ENCODE measurements at places on chromosomes 3 and 15. TPM values are rescaled to one million over a fixed set of nuclear protein-coding genes. Genes with fewer than 3 reads are reported as not detected.

REC114 gene
- total RNA-seq = not detected

- DNase-seq = no peak
Observed at GRCh38 chr3:99442599-99442998, 195.8 kb upstream of the COL8A1 start.

- no peak for DNase-seq
Observed at GRCh38 chr3:156661155-156661554, 13.2 kb upstream of the TIPARP start.

GRCh38 chr3:108085370-108085769 is 5.5 kb downstream of the CD47 start:
- DNase-seq = no peak

DNA sequence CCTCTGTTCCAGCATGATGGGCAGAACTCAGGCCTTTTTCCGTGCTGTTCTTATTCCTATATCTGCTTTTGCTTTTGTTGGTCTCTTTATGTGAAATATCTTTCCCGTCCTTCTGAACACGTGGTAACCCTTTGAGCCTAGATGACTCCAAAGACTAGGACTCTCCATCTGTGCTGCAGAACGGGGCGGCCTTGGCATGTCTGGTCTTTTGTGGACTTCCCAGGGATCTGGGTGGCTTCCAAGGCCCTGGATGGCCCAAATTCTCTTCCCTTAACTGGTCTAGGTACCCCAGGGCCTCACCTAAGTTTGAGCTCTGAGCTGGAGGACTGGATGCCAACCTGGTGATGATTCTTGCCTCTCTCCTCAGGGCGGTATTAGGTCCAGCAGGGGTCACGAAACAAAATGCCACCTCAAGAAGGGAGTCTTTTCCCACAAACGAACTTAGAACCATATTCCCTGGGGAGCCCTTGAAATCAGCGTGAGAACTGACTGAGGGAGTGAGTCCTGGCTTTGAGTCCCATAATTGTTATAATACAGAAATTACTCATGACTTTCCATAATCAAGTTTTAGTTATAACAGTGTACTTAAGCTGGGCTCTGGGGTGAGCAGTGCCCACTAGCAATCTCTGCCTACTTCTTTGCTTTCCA is 13.8 kb downstream of the TLNRD1 start:
- DNase-seq = no peak

SLCO2A1 gene
- total RNA-seq = 0.78 TPM

DNA sequence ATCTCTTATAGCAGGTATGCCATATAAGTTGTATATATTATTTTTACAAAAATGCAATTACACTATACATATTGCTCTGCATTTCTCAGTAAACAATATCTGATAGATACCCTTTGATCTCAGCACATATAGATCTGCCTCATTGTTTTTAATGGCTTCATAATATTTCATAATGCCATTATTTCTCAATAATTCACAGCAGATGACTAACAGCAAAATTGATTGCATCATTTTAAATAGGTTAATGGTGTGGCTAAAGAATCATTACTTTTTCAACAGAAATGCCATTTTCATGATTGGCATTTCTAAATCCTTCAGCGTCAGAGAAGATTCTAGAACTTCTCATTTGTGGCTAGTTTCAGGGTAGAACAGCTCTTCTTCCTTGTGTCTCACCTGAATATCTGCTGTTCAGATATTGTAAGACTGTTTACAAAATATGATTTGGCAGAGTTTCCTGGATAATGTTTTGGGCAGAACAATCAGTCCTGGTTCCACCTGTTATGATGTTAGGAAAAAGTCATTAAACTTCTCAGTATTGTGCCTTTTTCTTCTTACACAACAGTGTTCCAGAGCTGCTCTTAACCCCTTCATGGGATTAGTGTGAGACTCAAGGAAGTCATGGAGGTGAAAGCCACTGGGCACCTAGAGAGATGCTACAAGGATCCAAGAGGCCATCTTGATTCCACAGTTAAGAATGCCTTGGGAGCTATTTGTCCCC is 397.6 kb upstream of the THBS1 start:
- no peak for DNase-seq

GRCh38 chr15:51751697-51752683 is 593 bp downstream of the TMOD2 start:
- DNase-seq = peak; percentile 24

GRCh38 chr3:49648354-49649019 is 25.7 kb upstream of the APEH start:
- no peak for DNase-seq

- no peak for DNase-seq
Observed at GRCh38 chr3:179027326-179027900, 44.2 kb downstream of the ZMAT3 start.

GRCh38 chr3:149604125-149604875 is 53.5 kb downstream of the WWTR1 start:
- no peak for DNase-seq

SATB1 gene
- total RNA-seq = 166 TPM

SEMA3B gene
- 2.3 TPM for total RNA-seq

DNA sequence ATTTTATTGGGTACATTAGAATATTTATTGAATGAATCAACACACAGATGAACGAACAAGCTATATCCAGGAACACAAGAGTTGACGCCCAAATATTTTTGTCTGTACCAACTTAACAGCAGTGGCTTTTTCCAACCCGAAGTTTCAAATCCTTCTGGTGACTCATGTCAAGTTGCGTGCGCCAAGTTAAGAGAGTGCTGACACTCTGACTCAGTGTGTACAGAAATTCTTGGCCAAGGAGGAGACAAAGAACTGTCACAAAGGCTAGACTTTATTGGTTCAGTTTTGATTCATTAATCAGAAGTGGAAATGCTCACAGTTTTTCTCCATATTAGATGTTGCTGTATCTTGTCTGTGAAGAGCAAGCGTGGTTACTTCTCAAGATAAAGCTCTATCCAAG is 59.6 kb upstream of the TSC22D2 start:
- peak; percentile 7 for DNase-seq

ASB7 gene
- total RNA-seq = 21.5 TPM

GRCh38 chr3:2526926-2527325 is 428.3 kb downstream of the CNTN4 start:
- DNase-seq = no peak

- DNase-seq = no peak
Observed at GRCh38 chr15:73851689-73852088, 21.7 kb upstream of the TBC1D21 start.

GRCh38 chr3:52345521-52346109 is 29.5 kb downstream of the DNAH1 start:
- no peak for DNase-seq

DNA sequence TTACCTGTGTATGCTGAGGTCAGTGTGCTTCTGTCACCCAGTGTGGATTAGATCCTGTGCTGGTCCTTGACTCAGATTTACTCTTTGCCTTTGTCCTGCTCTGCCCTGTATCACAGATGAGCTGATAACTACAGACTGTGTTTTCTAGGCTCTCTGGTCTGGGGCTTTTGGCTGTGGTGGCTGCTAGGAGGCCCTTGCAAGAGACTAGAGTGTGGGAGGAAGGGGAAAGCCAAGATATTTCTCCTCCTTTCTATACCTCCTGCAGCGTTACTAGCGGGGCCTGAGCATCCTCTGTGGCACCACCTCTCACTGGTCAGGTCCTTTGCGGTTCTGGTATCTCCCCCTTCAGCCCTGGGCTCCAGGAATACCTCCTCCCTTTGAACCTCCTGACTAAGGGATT is 282.3 kb upstream of the TBC1D5 start:
- DNase-seq = no peak

DNA sequence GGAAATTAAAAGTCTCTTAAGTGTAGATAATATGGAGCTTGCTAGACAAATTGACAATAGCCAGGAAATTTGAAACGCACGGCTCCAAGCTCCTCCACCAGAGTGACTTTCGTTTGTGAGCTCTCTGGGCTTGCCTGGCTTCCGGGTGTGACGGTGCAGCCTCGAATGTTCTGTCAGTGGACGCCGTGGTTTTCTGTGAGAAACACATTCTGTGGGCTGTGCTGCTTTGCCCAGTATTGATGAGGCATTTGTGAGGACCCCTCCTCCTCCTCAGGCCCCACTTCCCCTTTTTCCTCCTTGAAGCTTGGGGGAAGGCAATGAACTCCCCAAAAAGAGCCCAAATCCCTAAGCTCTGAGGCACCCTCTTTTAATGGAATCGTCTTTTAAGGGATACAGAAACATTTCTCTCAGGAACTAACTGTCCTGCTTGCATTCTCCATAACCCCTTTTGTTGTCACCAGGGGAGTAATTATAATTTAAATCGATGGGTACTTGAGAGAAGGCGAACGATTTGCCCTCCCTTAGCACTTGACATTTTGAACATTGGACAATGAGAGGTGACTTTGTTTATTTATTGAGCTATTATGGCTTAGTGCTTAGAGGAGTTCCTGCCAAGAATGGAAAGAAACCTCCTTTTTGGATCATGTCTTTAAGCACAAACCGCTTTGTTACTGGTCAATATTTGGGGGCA is 40.8 kb downstream of the POLR2M start:
- no peak for DNase-seq

DNA sequence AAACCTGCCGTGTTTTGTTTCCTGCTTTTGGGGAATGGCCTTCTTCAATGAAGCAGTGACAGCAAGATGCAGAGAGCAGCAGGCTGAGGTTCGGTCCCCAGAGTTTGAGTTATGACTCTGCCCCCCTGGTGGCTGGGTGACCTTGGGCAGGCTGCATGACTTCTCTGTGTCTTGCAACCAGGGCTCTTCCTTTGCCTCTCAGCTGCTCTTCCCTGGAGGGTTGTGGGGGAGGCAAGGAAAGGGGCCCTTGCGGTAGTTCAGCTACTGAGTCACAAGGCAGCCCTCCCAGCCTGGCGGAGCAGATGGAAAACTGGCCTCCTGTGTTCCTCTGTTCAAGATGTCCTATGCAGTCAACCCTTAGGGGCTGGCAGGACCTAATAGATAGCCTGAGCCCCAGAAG is 17.1 kb downstream of the CTXND1 start:
- DNase-seq = no peak

- no peak for DNase-seq
Observed at GRCh38 chr15:66721501-66721937, 19.5 kb downstream of the SMAD6 start.

GRCh38 chr15:91049378-91050127 is 27.2 kb upstream of the VPS33B start:
- peak; percentile 66 for DNase-seq

DNA sequence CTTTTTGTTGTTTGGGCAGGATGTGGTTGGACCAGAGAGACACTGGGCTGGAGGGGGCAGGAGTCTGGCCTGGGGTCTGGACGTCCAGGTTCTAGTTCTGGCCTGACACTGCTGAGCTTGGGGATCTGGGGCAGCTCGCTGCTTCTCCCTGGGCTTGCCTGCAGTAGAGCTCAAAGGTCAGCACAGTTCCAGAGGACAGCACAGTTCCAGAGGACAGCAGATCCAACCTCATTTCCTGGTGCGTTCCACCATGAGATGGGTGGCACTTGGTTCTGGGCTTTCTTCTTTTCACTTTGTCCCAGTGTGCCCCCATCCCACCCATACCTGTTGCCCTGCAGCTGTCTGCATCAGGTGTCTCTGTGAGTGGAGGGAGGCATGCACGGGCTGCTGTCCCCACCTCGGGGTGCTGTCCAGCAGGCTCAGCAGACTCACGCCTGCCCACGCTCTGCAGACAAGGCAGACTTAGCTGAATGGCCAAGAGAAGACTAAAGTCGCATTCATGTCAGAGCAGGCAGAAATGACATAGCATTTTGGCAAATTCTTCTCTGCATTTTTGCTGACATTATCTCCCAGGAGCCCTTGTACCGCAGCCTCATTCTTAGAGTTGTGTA is 16.7 kb downstream of the CACNA2D3 start:
- DNase-seq = no peak

DNA sequence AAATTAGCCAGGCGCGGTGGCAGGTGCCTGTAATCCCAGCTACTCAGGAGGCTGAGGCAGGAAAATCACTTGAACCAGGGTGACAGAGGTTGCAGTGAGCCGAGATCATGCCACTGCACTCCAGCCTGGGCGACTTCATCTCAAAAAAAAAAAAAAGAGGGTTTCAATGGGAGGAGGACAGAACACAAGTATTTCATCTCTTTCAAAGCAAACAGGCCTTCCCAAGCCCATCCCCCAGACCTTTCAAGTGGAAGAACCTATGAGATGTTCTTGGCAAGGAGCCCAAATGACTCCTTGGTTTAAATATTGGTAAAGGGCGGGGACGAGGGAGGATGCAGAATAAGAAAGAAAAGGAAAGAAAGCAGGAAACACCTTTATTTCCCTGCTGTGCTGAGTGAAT is 62.2 kb upstream of the MCF2L2 start:
- DNase-seq = no peak

- no peak for DNase-seq
Observed at GRCh38 chr3:45552031-45552793, 42.3 kb upstream of the LIMD1 start.

GRCh38 chr3:101876142-101876541 is 26.8 kb downstream of the NFKBIZ start:
- DNase-seq = no peak

- DNase-seq = no peak
Observed at GRCh38 chr3:196868297-196868661, 559 bp downstream of the SENP5 start.

DNA sequence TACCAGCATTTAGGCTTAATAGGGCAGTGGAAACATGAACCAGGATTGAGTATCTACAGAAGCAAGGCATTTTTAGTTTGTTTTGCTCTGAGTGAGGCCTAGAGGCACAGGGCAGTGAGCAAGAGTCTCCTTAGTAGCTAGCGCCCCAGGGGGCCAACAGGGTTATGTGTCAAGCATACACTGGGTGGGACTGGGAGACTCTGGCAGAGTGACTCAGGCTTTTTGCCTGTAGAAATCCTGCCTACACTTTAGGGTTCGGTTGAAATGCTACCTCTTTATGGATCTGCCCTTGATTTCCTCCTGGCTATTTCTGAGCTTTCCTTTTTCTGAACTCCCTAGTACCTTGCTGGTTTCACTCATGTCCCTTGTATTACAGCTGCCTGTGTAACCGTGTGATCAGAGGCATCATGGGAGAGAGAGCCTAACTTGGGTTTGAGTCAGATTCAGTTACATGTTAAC is 72.2 kb downstream of the TOP2B start:
- DNase-seq = no peak
